ENCODE measurements at places on chromosomes 2 and 18. TPM values are rescaled to one million over a fixed set of nuclear protein-coding genes. Genes with fewer than 3 reads are reported as not detected.

The STK25 gene
- 245 TPM for total RNA-seq

The KIF3C gene
- 12.8 TPM for total RNA-seq

The ZNF396 gene
- total RNA-seq, result 0.95 TPM

The EIF4E2 gene
- 55.1 TPM for total RNA-seq

The SEH1L gene
- 61.2 TPM for total RNA-seq

The IL1RN gene
- 8.2 TPM for total RNA-seq

DNA sequence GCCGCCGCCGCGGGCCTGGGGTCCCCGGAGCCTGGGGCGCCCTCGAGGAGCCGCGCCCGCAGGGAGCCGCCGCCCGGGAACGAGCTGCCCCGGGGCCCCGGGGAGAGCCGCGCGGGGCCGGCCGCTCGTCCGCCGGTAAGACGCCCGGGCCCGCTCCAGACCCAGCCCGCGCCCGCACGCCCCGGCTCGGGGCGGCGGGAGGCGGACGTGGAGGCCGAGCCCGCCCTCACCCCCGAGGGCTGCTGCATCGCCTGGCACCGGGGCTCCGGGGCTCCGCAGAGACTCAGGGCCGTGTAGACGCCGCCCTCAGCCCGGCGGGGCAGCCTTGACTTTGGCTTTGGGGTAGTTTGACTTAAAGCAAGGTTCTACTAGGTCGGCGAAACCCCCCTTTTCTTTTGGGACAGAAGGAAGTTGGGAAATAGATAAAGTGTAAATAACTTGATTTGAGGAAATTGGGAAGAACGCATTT lies 335 bp downstream of the ERFE start:
- no peak for DNase-seq
- no peaks in the 10 kb centered on the region for H3K27me3 ChIP-seq
- H3K4me1 ChIP-seq, result no peaks in the 10 kb centered on the region
- no peak overlapping the region for H3K27ac ChIP-seq

- H3K27ac ChIP-seq, result no peak overlapping the region
- no peak for DNase-seq
- H3K4me3 ChIP-seq, result no peak overlapping the region
- H3K4me1 ChIP-seq, result peaks cover 20% of the 10 kb centered on the region
- no peaks in the 10 kb centered on the region for H3K36me3 ChIP-seq
- no peaks in the 10 kb centered on the region for H3K27me3 ChIP-seq
Measured at GRCh38 chr2:138496096-138496651, 5.4 kb upstream of the SPOPL start.

DNA sequence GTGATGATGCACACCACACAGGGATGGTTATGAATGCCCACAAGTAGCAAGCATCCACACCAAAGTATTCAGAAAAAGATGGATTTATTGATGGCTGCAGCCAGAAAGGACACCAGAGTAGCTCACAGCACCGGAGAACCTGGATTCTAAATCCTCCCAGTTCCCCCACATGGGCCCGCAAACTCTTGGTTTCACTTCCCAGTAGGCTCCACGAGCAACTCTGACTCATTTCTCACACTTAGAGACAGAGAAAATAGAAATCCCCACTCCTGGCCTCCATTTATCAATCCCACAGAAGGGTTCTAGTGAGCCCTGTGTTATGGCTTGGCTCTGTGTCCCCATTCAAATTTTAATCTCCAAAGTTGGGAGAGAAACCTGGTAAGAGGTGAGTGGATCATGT lies 426.7 kb upstream of the MYT1L start:
- H3K4me3 ChIP-seq, result no peak overlapping the region
- H3K27ac ChIP-seq, result no peak overlapping the region
- no peaks in the 10 kb centered on the region for H3K27me3 ChIP-seq
- H3K36me3 ChIP-seq, result no peaks in the 10 kb centered on the region
- DNase-seq, result no peak

DNA sequence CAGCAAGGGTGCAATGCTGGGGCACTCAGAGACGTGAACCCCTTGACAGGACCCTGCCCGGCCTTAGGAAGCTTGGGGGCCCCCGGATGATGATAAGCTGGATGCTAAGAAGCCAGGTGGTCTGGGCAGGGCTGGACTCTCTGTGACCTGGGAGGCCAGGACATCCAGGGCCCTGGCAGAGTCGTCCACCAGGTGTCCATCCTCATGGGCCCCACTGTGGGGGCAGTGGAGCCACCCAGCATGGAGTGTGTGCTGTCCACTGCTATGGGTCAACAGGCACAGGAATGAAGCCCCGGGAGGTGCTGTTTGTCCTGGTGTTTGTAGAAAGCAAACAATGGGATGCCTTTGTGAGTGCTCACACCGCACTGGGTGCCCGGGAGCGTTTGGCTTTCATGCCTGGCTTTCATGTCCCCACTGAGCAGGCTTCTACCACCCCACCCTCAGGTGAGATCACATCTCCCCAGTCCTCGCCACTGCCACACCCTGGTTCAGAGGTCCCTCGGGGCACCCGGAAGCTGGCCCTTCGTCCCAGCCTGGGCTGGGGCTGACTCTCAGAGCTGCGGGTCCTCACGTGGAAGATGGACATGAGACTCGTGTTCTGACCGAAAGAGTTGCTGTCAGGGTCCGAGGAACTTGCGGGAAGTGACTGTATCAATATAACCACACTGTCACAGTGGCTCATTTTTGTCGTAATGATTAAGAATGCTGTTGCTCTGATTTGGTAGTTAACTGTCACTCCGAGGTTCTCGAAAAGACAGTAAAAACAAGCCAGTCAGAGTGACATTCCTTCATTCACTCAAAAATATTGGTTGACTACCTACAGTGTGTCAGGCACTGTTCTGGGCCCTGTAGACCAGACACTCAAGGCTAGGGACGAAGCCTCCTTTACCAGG lies 53.3 kb downstream of the INHBB start:
- H3K4me3 ChIP-seq, result peak overlapping the region; percentile 29
- peak; percentile 98 for DNase-seq
- H3K27me3 ChIP-seq, result no peaks in the 10 kb centered on the region
- peaks cover 65% of the 10 kb centered on the region for H3K4me1 ChIP-seq
- H3K27ac ChIP-seq, result peak overlapping the region; percentile 93

DNA sequence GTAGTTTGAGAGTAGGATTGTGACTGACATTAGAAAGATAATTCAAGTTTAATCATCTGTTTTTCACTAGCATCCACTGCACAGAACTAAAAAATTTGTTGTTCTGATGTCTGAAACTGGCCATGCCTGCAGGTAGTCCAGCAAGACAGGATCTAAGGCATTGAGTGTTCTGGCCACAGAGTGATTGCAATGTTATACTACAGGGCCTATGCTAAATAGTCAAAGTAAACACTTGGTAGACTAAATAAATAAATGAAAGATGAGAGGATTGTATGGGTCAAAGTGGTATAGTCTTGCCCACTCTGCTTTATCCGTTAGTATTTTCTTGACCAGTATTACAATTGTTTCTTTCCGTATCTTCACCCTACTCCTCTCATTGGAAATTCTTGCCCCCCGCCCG lies 27.6 kb upstream of the FANCL start:
- H3K4me1 ChIP-seq, result peaks cover 5% of the 10 kb centered on the region
- H3K36me3 ChIP-seq, result no peaks in the 10 kb centered on the region
- no peak for DNase-seq
- no peak overlapping the region for H3K27ac ChIP-seq

DNA sequence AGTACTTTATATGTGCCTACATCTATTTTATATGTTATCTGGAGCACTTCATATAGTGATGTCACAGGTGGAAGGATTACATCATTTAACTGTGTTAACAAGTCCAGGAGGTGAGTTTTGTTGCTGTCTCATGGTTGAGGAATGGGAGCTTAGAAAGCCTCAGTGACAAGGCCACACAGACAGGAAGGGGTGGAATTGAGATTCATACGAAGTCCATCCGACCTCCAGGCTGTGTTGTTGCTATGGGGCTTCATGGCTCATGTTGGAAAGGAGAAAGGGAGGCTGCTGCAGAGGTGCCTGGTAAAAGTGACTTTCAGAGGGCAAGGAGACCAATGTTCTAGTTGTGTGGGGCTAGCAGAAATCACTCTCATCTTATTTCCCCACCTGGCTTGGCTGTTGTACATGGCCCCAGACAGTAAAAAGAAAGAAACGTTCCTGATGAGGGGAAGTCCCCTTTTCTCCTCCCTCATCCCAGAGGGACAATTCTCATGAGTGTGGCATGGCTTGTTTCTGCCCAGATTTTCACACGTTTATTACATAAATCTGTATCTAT lies 31.0 kb upstream of the GREB1 start:
- no peaks in the 10 kb centered on the region for H3K36me3 ChIP-seq
- H3K4me1 ChIP-seq, result peaks cover 10% of the 10 kb centered on the region
- no peak overlapping the region for H3K27ac ChIP-seq
- no peak overlapping the region for H3K4me3 ChIP-seq

GRCh38 chr2:170873035-170873692 lies 55.9 kb upstream of the GORASP2 start:
- peak; percentile 84 for DNase-seq
- no peak overlapping the region for H3K27ac ChIP-seq
- H3K4me1 ChIP-seq, result peaks cover 11% of the 10 kb centered on the region
- H3K27me3 ChIP-seq, result no peaks in the 10 kb centered on the region
- peak overlapping the region; percentile 49 for H3K4me3 ChIP-seq
- H3K36me3 ChIP-seq, result no peaks in the 10 kb centered on the region

DNA sequence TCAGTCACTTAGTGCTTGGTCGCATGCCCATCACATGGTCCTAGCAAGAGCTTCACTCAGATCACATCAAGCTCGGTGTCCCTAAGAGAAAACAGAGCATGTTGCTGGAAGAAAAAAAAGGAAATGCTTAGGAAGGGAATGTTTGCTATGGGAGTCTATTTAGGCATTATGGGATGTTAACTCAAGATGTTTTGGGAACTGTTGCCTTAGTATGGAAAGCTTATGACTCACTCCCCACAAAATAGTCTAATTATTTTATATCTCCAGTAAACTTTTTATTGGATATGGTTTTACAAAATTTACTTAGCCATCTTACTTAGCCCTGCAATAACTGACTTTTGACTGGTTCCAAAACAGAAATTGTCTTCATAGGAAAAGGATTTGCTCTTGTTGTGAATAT lies 439.5 kb upstream of the ZEB2 start:
- no peak overlapping the region for H3K4me3 ChIP-seq
- H3K27me3 ChIP-seq, result no peaks in the 10 kb centered on the region
- H3K27ac ChIP-seq, result peak overlapping the region; percentile 50
- peak; percentile 62 for DNase-seq
- H3K4me1 ChIP-seq, result peaks cover 10% of the 10 kb centered on the region
- no peaks in the 10 kb centered on the region for H3K36me3 ChIP-seq

GRCh38 chr2:158984604-158985135 lies 16.2 kb downstream of the TANC1 start:
- no peaks in the 10 kb centered on the region for H3K36me3 ChIP-seq
- no peaks in the 10 kb centered on the region for H3K27me3 ChIP-seq
- H3K27ac ChIP-seq, result no peak overlapping the region
- DNase-seq, result no peak
- H3K4me3 ChIP-seq, result no peak overlapping the region

GRCh38 chr2:228763379-228763981 lies 507.6 kb downstream of the PID1 start:
- H3K27ac ChIP-seq, result no peak overlapping the region
- no peaks in the 10 kb centered on the region for H3K4me1 ChIP-seq
- H3K36me3 ChIP-seq, result no peaks in the 10 kb centered on the region
- no peak for DNase-seq
- no peak overlapping the region for H3K4me3 ChIP-seq
- H3K27me3 ChIP-seq, result peaks cover 7% of the 10 kb centered on the region

DNA sequence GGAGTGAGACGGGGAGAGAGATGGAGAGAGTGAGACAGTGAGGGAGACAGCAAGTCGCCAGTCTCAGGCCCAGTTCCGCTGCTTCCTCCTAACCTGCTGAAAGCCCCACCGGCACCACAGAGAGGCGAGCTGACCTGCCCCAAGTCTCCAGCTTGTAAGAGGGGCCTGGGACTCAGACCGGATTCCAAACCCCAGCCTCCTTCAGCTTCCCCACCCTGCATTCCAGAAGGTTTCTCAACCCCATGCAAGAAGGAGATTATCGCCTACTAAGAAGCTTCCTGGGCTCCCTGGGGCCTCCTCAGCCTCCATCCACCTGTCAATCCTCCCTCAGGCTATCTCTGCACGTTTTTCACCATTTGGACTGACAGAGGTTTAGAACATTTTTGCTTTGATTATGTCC lies 173.1 kb upstream of the RAB6C start:
- no peaks in the 10 kb centered on the region for H3K4me1 ChIP-seq
- H3K27me3 ChIP-seq, result peaks cover 46% of the 10 kb centered on the region
- DNase-seq, result no peak
- no peak overlapping the region for H3K4me3 ChIP-seq
- no peaks in the 10 kb centered on the region for H3K36me3 ChIP-seq
- no peak overlapping the region for H3K27ac ChIP-seq

DNA sequence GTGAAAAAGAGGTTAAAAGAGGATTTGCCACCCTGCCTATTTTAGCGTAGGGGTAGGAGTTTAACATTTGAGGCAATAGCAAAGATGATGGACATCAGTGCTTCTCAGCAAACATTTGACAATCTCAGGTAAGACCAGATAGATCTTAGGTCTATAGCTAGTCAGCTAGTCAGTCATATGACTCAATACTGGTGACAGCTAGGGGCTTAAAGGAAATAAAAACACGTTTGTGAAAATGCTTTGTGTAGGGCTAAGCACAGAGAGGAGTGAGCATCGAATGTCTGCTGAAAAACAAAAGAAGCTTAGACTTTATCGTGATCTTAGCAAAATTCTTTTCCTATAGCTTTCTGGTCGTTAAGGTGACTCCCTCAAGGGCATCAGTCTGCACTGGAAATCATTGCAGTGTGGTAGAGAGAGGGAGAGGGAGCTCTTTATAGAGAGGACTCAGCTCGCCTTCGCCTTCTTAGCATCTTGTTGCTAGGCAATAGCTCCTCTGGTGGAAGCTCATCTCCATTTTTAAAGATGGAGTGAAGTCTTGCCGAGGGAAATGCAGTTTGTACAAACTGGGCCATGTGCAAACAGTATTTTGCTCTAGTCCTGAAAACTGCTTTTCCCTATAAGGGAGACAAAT lies 62.8 kb upstream of the SLC38A11 start:
- no peaks in the 10 kb centered on the region for H3K4me1 ChIP-seq
- no peak for DNase-seq
- H3K27me3 ChIP-seq, result no peaks in the 10 kb centered on the region
- no peaks in the 10 kb centered on the region for H3K36me3 ChIP-seq
- no peak overlapping the region for H3K27ac ChIP-seq

DNA sequence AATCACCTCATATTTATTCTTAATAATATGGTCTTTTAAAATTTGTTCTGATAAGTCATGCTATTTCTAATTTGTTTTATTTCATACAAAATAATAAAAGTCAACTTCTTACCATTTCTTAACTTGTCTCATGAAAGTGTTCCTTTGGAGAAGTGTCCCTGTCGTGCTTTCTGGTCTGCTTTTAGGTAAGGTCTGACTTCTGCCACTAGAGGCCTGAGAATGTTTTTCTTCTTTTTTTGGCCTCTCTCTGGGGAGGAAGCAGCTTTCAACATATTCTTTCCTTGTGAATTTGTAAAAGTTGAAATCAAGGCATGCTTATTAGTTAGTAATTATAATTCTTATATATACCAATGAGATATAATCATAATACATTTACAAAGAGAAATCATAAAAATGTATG lies 39.4 kb downstream of the MAP2 start:
- no peaks in the 10 kb centered on the region for H3K36me3 ChIP-seq
- H3K4me3 ChIP-seq, result no peak overlapping the region

All from PC-3 (cell line).